ENCODE measurements at places on chromosomes 13 and 19.

DNA sequence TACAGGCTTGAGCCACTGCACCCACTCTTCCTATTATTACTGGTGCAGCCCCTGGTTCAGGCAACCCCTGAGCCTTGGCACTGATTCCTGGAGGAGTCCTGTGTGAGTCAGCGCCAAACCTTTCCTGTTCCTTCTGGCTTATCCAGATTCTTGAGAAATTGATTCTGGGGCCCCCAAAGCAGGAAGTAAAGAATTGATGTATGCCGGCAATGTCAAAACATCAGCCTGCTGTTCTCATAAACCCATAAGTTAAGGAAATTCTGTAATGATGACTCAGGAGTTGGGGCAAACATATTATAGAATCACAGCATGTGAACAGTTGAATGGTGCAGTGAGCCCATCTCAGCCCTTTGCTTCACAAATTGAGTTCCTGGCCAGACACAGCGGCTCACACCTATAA lies 1.4 kb upstream of the OR7G3 start:
- peak; percentile 75 for DNase-seq

GRCh38 chr13:50170447-50171037 lies 155.3 kb downstream of the KCNRG start:
- DNase-seq, result no peak

DNA sequence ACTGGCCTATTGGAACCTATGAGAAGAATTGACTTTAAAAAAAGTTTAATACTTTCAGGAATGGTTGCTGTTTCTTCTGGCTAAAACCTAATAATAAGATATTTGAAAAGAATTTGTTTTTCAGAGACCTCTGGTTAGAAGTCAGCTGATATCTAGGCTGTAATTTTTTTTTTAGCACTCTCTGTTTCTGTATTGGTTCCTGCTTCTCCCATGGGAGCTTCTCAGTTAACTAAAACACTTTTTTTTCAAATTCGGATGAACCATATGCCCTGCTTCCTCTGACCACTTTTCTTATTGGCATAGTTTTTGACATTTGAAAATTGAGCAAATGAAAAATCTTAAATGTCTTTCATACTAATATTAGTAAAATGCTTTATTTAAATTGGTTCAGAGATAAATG lies 163.5 kb upstream of the SLC10A2 start:
- no peak for DNase-seq

GRCh38 chr19:54268936-54269335 lies 11.9 kb upstream of the LILRB5 start:
- no peak for DNase-seq

DNA sequence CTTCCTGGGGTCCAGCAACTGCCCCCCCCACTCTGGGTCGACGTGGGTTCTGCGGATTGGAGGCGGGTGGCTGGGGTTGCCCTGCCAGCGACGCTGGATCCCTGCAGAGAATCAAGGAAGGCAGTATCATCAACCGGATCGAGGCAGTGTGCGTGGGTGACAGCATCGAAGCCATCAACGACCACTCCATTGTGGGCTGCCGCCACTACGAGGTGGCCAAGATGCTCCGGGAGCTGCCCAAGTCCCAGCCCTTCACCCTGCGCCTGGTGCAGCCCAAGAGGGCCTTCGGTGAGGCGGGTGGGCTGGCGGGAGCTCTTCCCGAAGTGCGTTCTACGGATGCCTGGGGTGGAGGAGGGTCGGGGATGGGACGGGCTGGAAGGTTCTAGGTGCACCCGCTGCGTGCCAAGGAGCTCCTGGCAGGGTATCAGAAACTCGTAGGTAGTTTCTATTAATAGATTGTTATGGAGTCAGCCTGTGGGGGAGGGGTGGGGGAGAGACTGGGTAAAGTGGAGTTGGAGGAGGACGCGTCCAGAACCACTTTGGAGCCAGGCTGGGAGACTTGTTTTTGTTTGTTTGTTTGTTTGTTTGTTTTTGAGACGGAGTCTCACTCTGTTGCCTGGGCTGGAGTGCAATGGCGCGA lies 1.5 kb downstream of the GIPC3 start:
- no peak for DNase-seq

DNA sequence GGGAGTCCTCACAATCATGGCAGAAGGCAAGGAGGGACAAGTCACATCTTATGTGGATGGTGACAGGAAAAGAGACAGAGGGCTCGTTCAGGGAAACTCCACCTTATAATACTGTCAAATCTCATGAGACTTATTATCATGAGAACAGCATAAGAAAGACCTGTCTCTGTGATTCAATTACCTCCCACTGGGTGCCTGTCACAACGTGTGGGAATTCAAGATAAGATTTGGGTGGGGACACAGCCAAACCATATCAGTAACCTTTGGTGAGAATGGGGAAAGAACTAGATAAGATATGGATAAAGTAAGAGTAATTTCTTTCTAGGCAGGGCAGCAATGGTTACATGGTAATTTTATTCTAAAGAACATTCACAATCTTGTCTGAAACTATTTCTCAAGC lies 344.9 kb upstream of the KLF12 start:
- DNase-seq, result no peak

- DNase-seq, result no peak
These were observed 57.7 kb upstream of the NBEA start for GRCh38 chr13:34884366-34884765.

- no peak for DNase-seq
These were observed 15.4 kb downstream of the CERS4 start for GRCh38 chr19:8224394-8225145.

DNA sequence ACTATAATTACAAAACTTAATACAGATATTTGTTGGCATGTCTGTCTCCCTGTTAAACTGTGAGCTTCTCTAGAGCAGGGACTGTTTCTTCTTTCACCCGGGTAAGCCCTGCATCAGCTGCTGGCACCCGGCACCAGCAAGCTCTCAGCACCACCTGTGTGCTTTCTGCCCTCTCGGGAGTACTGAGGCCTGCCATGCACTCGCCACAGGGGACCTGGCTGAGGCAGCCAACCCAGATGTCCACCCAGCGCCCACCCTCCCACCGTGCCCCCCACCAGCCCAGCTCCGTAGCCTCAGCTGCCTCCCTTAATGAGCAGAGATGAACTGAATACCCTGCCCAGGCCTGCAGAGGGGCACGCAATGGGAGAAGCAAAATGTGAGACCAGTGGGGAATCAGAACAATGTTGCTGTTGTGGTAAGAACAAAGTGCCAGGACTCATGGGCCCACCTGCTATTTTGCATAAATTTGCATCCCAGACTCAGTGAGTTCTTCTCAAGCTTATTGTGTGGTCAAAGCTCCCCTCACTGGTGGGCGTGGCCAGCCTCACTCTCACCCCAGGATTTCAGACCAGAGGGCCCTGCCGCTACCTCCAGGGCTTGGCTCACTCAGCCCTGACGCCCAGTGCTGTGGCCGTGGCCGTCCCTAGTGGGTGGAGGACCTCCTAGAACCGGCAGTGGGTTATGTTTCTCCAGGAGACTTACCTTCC lies 14.6 kb upstream of the SERPINE3 start:
- no peak for DNase-seq

- no peak for DNase-seq
These were observed 13.5 kb upstream of the GAS6 start for GRCh38 chr13:113877149-113877990.

- no peak for DNase-seq
These were observed 3.7 kb upstream of the CLPTM1 start for GRCh38 chr19:44951179-44952159.

DNA sequence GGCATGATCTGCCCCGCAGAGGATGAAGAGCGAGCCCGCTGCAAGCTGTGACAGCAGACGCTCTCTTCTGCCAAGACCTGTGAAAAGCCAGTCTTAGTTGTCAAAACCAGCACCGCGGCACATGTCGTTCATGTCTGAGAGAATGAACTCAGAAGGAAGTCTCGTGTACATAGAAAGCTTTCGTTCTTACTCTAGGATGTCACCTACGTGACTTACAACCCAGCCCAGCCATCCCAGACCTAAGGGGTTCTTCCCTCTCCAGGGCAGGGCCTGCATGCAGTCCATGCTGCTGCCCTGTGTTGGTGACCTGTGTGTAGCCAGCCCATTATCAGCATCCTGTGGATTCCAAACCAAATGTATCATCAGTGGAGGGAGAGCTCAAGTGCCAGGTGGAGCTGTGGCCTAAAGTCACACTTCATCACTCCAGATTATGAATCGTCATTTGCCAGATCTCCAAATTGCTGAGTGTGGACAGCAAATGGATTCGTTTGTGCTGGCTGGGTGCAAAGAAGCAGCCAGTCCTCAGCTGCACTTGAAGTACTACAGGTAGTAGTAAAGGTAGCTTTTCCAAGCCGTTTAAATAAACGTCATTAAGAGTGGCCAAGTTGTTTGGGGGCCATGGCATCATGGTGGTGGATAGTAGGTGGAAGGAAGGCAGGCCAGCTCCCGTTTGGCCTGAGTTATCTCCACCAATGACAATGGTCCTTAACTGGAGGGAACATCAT lies 73.9 kb upstream of the GPR183 start:
- no peak for DNase-seq

DNA sequence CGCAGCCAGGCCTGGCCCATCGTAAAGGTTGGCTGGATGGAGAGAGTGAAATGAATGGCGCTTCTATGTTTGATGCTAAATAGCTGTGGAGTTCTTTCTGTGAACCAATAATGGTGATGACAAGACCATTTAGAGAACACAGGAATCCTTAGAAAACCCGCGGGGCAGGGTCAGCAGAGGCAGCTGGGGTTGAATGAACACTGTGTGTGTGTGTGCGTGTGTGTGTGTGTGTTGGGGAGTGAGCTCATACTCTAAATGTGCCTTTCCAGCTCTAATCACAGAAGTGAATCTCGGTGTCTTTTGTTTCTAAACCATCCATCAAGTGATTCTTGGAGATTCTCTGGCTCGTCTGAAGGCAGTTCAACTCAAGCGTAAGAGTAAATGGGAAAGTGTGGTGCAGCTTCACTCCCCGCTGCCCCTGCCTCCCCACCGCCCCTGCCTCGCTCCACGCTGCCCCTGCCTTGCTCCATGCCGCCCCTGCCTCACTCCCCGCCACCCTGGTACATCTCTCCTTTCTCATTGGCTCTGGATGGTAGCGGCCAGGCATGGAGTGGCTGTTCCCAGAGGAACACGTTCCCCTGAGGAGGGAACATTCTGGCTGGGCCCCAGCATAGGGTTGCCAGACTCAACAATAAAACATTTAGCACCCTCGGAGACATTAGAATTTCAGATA lies 21.2 kb downstream of the TMPRSS9 start:
- DNase-seq, result no peak

- DNase-seq, result no peak
These were observed 58.3 kb downstream of the ZMYM2 start for GRCh38 chr13:20016649-20017364.

DNA sequence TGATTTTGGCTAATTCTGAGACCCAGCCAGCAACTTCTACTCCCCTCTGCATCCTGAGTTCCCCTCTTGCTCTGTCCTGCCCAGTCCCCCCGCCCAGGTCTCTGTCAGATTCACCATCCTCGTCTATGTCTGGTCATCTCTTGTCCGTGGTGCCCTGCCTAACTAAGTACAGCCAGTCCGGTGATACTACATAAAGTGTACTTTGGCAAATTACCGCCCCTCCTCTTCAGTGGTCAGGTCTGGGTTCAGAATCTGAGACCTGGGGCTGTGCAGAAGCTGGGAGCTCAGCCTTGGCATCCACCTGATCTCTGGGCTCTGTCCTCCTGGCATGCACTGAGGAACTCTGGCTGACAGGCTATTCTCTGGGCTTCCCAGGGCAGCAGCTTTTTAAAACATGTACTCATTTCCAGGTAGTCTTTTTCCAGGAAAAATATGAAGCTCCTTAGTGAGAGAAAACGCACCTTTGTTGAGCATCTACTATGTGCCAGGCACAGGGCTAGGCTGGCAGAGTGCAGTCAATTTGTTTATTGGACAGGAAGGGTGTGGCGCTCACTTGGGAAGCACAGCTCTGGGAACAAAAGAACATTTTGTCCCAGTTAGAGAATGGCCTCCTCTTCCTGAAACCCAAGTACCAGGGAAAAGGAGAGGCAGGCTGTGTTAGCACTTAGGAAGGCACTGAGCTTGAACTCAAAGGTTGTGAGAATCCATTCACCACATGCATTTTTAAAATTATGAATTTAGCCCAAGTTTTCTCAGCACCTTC lies 88.9 kb downstream of the TSHZ3 start:
- no peak for DNase-seq

- DNase-seq, result no peak
These were observed 187.1 kb downstream of the RAP2A start for GRCh38 chr13:97621025-97621424.

DNA sequence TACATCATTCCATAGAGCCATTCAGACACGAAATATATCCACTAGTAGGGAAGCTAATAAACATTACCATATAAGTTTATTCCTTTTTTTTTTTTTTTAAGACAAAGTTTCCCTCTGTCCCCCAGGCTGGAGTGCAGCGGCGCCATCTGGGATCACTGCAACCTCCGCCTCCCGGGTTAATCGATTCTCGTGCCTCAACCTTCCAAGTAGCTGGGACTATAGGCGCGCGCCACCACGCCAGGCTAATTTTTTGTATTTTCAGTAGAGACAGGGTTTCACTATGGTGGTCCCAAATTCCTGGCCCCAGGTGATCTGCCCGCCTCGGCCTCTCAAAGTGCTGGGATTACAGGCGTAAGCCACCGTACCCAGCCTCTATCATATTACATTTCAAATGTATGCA lies 612 bp upstream of the ZNF154 start:
- DNase-seq, result peak; percentile 15

GRCh38 chr19:45472563-45473366 lies 5.0 kb downstream of the FOSB start:
- no peak for DNase-seq

- DNase-seq, result no peak
These were observed 150.5 kb downstream of the UGGT2 start for GRCh38 chr13:95902741-95903140.

DNA sequence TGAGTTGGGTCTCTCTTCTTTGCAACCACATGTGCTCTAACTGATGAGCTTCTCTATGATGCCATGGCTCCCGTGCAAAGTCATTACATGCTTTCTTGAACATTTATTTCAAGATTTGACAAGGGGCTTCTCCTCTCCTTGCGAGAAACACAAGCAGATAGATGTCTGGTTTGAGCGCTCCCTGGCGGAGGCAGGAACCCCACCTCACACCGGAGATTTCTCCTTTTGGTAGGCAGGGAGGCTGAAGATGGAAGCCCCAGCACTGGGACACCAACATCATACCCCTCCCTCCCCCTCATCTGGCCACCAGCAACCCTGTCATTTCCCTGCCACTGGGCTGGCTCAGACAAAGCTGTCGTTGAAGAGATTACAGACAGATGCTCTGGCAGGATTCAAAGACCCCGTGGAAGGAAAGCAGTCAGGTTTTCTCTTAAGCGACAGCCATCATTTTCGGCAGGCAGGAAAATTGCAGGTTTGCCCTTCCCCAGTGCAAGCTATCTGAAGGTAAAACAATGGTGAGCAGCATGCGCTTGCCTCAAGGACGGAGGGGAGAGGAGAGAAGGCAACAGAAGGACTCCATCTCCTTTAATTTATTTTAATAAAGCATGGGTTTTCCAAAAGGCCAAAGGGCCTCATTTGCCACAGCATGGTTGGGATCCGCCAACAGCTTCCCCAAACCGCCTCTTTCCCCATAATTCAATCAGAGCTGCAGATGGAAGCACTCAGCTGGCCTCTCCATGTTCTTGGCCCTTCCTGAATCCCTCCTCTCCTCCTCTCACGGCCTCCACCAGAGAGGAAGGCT lies 344.1 kb upstream of the TSHZ3 start:
- no peak for DNase-seq

GRCh38 chr13:113499936-113500335 lies 9.4 kb upstream of the DCUN1D2 start:
- DNase-seq, result no peak

GRCh38 chr19:3653865-3654513 lies 27.4 kb upstream of the CACTIN start:
- no peak for DNase-seq

GRCh38 chr19:13060233-13060963 lies 42.3 kb downstream of the LYL1 start:
- no peak for DNase-seq

GRCh38 chr13:81140675-81141074 lies 799.7 kb upstream of the SPRY2 start:
- DNase-seq, result no peak

Data from RWPE2 (cell line).